ENCODE measurements at places on chromosomes 12 and 14.

DNA sequence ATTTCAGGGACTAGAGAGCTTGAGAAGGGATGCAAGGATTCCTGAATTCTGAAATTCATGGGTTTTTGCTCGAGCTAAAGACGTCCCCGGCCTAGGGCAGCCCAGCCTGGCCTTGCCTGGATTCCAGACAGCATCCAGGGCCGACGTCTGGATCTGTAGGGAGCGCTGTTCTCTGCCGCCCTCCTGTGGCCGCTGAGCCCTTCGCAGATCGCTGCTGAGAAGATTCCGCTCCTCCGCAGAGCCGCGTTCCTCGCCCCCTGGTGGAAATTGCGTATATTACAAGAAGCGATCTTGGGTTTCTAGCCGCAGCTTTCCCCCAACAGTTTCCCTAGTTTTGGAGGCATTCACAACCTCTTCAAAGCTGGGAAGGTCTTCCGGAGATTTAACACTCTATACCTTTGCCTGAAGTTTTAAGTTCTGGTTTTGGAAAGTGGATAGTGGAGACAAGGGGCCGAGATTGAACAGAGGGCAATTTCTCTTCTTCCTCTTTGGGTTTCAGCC lies 5.1 kb downstream of the CISTR start:
- peaks cover 3% of the 10 kb centered on the region for H3K4me1 ChIP-seq
- peak; percentile 92 for DNase-seq
- H3K27ac ChIP-seq: no peak overlapping the region
- no peak overlapping the region for H3K4me3 ChIP-seq
- H3K27me3 ChIP-seq: peaks cover 30% of the 10 kb centered on the region

DNA sequence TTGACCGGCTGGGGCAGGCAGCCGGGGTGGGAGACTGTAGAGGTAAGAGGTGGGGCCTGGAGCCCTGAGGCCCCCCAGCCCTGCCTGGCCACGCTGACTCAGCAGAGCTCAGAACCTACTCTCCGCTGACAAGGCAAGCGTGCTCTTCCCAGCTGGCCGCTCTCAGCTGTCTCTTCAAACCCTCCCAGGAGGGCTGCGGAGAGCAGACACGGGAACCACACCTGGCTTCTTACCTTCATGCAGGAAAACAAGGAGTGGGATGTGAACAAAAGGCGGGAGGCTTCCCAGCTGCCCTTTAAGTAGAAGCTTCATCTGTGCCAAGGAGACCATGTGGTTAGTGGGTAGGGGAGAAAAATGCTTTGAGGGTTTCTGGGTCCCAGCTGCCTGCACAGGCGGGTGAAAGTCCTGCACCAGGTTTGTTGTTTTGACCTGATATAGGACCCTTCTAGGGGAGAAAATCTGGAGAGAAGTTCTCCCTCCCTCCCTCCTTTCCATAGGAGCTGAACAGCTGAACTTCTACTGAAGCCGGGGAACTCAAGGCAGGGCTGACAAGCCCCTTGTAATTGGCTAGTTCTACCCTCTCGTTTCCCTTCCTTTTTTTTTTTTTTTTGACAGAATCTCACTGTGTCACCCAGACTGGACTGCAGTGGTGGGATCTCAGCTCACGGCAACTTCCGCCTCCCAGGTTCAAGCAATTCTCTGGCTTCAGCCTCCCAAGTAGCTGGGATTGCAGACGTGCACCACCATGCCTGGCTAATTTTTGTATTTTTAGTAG lies 12.8 kb upstream of the TESC start:
- H3K27ac ChIP-seq: no peak overlapping the region
- no peaks in the 10 kb centered on the region for H3K36me3 ChIP-seq
- peaks cover 9% of the 10 kb centered on the region for H3K4me1 ChIP-seq
- H3K27me3 ChIP-seq: peaks cover 11% of the 10 kb centered on the region
- no peak for DNase-seq

DNA sequence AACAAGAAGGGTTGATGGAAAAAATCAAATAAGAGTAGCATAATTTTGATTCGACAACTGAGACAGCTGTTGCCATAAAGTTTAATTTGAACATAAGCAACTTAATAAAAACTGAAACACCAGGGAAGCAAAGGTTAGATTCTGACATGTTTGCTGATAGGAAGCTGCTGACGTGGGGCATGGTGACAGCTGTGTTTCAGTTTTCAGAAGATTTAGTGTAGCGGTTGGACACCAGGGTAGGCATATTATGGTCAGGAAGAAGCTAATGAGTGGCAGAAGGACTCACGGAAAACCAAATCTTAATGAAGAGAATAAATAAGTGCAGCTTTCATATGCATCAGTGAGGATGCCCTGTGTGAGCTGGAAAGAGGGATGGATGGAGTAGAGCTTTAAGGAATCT lies 336.7 kb upstream of the RPL10L start:
- H3K27me3 ChIP-seq: no peaks in the 10 kb centered on the region
- no peak overlapping the region for H3K27ac ChIP-seq
- no peak for DNase-seq

GRCh38 chr14:68407825-68408224 lies 385.0 kb downstream of the ZFP36L1 start:
- H3K4me1 ChIP-seq: peaks cover 34% of the 10 kb centered on the region
- DNase-seq: no peak

- no peaks in the 10 kb centered on the region for H3K36me3 ChIP-seq
- H3K4me3 ChIP-seq: no peak overlapping the region
- no peak for DNase-seq
- peaks cover 19% of the 10 kb centered on the region for H3K27me3 ChIP-seq
Measured at GRCh38 chr12:52603314-52603713, 2.1 kb upstream of the KRT72 start.

- H3K27me3 ChIP-seq: peaks cover 13% of the 10 kb centered on the region
- no peaks in the 10 kb centered on the region for H3K36me3 ChIP-seq
- H3K4me1 ChIP-seq: peaks cover 2% of the 10 kb centered on the region
- no peak for DNase-seq
- H3K4me3 ChIP-seq: no peak overlapping the region
Measured at GRCh38 chr12:69694123-69694522, 5.0 kb downstream of the BEST3 start.

DNA sequence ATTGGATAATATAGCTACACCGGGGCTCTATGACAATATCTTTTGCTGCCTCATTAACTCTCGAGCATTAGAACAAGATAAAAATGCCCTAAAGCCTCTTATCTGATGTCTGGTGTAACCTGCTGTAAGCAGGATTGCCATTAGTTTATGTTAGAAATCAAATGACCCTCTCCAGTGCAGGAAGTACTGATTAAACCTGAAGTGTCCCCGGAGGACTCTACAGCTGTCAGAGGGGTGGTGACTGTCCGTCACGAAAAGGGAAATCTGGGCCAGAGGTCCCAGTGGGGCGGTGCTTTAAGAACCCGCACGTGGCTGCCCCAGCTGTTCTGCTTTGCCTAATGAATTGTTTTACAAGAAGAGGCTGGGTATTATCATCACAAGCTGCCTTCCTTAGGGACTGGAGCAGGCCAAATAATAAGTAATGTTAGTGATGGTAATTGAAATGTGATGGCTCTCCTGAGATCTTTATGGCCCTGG lies 55.7 kb downstream of the LIN52 start:
- H3K36me3 ChIP-seq: peaks cover 6% of the 10 kb centered on the region
- no peak overlapping the region for H3K27ac ChIP-seq
- H3K4me3 ChIP-seq: no peak overlapping the region
- no peaks in the 10 kb centered on the region for H3K27me3 ChIP-seq

- H3K27ac ChIP-seq: no peak overlapping the region
- no peak overlapping the region for H3K4me3 ChIP-seq
- no peaks in the 10 kb centered on the region for H3K27me3 ChIP-seq
Measured at GRCh38 chr12:26800347-26800746, 32.6 kb downstream of the ITPR2 start.

- H3K4me3 ChIP-seq: no peak overlapping the region
- no peaks in the 10 kb centered on the region for H3K27me3 ChIP-seq
- H3K4me1 ChIP-seq: no peaks in the 10 kb centered on the region
- no peaks in the 10 kb centered on the region for H3K36me3 ChIP-seq
Measured at GRCh38 chr12:28961948-28962384, 187.1 kb upstream of the FAR2 start.

- no peaks in the 10 kb centered on the region for H3K27me3 ChIP-seq
- no peak for DNase-seq
- H3K4me1 ChIP-seq: no peaks in the 10 kb centered on the region
Measured at GRCh38 chr12:7709969-7710675, 1.1 kb upstream of the DPPA3 start.

DNA sequence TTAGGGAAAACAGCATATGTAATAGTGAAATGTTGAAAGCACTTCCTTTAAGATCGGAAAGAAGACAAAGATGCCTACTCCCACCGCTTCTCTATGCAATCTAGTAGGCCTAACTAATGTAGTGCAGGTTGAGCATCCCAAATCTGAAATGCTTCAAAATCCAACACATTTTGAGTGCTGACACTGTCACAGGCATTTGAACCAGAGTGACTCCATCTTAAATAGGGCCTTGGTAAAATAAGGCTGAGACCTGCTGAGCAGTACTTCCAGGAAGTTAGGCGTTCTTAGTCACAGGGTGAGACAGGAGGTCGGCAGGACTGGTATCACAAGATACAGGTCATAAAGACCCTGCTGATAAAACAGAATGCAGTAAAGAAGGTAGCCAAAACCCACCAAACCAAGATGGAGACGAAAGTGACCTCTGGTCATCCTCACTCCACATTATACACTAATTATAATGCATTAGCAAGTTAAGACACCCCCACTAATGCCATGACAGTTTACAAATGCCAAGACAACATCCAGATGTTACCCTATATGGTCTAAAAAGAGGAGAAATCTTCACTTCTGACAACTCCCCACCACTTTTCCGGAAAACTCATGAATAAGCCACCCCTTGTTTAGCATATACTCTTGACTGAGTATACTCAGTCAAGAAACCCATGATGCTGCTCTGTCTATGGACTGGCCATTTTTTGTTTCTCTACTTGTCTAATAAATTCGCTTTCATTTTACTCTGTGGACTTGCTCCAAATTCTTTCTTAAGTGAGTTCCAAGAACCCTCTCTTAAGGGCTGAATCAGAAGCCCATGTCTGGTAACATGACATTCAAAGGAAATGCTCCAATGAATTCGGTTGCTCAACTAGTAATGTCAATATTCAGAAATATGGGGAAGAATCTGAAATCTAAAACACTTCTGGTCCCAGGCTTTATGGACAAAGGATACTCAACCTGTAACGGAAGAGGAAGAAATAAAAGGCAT lies 47.1 kb upstream of the MTERF2 start:
- H3K4me3 ChIP-seq: no peak overlapping the region
- no peaks in the 10 kb centered on the region for H3K4me1 ChIP-seq
- H3K36me3 ChIP-seq: peaks cover 11% of the 10 kb centered on the region

DNA sequence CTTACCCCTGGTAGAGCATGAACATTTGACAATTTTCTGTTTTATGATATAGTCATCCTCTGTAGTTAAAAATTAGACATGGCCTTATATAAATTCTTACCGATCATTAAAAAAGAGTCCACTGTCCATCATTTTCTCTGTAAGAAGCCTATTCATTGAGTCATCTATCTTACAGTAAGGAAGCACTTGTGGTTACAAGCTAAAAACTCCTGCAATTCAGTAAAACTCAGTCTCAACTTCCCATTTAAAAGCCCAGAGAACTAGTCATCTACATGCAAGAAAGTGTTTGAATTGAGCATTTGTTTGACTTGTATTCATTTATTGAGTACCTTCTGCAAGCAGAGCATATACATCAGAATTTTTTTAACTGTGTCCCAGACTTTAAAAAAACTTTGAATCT lies 63.3 kb downstream of the GTF2A1 start:
- H3K4me3 ChIP-seq: no peak overlapping the region
- H3K27ac ChIP-seq: no peak overlapping the region
- H3K36me3 ChIP-seq: no peaks in the 10 kb centered on the region

- H3K27ac ChIP-seq: no peak overlapping the region
- no peak for DNase-seq
- peaks cover 33% of the 10 kb centered on the region for H3K27me3 ChIP-seq
- H3K4me1 ChIP-seq: peaks cover 18% of the 10 kb centered on the region
- no peaks in the 10 kb centered on the region for H3K36me3 ChIP-seq
Measured at GRCh38 chr12:52792185-52793029, 3.5 kb downstream of the KRT3 start.

- H3K4me1 ChIP-seq: peaks cover 54% of the 10 kb centered on the region
- no peaks in the 10 kb centered on the region for H3K27me3 ChIP-seq
- H3K27ac ChIP-seq: peak overlapping the region; percentile 23
- peaks cover 40% of the 10 kb centered on the region for H3K36me3 ChIP-seq
- DNase-seq: no peak
- H3K4me3 ChIP-seq: no peak overlapping the region
Measured at GRCh38 chr12:46548605-46549071, 176.1 kb upstream of the SLC38A2 start.

GRCh38 chr12:48069241-48069640 lies 36.6 kb downstream of the SENP1 start:
- no peaks in the 10 kb centered on the region for H3K27me3 ChIP-seq
- H3K36me3 ChIP-seq: peaks cover 57% of the 10 kb centered on the region
- H3K27ac ChIP-seq: no peak overlapping the region
- DNase-seq: no peak
- no peak overlapping the region for H3K4me3 ChIP-seq
- no peaks in the 10 kb centered on the region for H3K4me1 ChIP-seq

DNA sequence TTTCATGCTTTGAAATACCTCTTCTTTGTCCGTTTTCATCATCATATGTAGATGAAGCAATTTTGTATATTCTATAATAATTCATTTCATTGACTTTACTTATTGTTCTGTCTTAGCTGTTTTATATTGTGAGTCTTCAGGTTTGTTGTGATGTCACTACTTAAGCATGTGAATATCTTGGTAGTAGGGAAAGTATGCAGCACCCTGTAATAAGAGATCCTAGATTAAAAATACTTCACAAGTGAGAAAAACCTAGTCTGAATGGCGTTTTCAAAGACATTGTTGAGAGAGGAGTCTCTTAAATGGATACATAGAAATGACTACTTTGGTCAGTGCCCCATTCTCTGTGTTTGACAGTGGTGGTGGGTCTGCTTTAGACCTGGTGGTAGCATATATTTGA lies 61.4 kb downstream of the SLC16A7 start:
- H3K27me3 ChIP-seq: no peaks in the 10 kb centered on the region
- no peak for DNase-seq
- H3K4me3 ChIP-seq: no peak overlapping the region
- H3K36me3 ChIP-seq: peaks cover 8% of the 10 kb centered on the region

DNA sequence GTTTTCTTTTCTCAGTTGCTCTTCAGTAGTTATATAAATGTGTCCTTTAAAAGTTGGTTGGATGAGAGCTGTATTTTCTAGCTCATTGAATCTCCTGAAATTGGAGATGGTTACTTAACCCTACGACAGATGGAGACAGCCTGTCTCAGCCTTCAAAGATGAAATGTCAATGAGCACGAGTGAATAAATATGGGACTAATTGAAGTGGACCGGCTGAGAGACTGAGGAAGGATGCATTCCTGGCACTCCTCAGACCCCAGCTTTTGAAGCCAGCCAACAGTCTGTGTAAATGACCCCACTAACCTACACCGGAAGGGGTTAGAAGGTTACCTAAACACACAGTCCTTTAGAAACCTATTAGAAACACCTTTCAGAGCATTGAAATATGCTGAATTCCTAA lies 46.6 kb downstream of the PDZRN4 start:
- H3K4me1 ChIP-seq: no peaks in the 10 kb centered on the region
- no peaks in the 10 kb centered on the region for H3K27me3 ChIP-seq
- no peaks in the 10 kb centered on the region for H3K36me3 ChIP-seq
- H3K27ac ChIP-seq: no peak overlapping the region
- H3K4me3 ChIP-seq: no peak overlapping the region
- no peak for DNase-seq

- no peaks in the 10 kb centered on the region for H3K36me3 ChIP-seq
- H3K27ac ChIP-seq: no peak overlapping the region
- no peaks in the 10 kb centered on the region for H3K27me3 ChIP-seq
- no peak for DNase-seq
Measured at GRCh38 chr12:129332286-129332685, 479.0 kb downstream of the GLT1D1 start.
